Occipital lobe (tissue), 3 donors: ENCODE measurements at places on chromosomes 7 and 10. TPM values are rescaled to one million over a fixed set of nuclear protein-coding genes. Genes with fewer than 3 reads are reported as not detected.

DNA sequence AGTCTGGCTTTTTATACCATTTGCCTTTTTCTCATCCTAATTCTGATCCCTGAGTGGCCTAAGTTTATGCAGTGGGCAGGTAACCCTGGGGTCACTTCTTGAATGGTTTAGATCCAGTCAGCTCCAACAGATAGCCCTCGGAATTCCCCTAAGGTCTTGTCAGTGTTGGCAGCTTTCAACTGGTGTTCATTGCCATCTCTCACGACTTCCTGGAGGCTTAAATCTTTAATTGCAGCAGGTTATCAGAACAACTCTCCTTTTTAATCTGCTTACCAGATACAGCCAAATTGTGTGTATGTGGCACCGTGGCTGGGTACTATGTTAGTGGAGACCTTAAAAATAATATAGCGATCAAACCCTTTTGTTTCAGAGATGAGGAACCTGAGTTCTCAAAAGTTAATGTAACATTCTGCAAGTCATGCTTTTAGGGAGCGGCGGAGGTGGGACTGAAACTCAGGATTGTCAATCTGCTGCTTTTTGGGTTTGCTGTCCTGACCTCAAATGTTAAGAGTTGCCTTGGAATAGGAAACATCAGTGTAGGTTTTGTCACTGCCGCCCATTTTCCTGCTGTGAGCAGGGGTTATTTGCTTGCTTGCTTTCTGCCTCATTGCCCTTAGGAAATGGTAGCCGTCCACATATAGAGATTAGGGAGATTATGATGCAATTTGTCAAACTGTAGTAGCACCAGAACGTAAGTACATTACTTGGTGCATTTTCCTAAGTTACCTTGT, 818 bp downstream of the DLD start:
- no peak for DNase-seq

The AMZ1 gene
- total RNA-seq: 2.2 TPM

- DNase-seq: no peak
These were observed 115.0 kb downstream of the SND1 start for GRCh38 chr7:127766831-127767459.

The ITGA8 gene
- total RNA-seq: 2.8 TPM

DNA sequence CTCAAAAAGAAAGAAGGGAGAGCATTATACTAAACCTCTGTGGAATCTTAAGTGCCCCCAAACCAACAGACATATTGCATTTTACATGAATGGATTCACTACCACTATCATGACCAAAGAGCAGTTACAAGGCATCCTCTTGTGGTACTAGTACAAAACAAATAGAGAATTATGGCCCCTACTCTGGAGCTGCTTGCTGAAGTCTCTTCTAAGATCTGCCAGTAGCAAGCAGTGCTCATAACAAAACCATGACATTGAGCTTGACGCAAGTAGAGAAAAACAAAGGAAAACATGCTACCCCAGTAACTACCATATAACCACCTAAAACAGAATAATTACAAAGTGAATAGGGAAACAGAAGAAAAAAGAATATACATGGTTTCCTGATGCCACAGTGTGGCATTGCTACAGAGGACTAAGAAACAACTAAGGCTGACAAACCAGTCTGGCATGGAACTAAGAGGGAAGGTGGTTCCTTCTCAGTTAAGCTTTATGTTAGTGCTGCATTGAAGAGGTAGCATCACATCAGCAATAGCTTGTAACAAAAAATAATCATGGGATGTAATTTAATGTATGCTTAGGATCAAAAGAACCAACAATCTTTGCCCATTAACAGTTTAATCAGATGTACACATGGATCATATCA, 150.2 kb upstream of the AGR3 start:
- DNase-seq: no peak

- DNase-seq: no peak
These were observed 14.0 kb downstream of the SLC29A4 start for GRCh38 chr7:5296611-5297226.

GRCh38 chr7:50330254-50330653, 25.7 kb downstream of the IKZF1 start:
- no peak for DNase-seq

DNA sequence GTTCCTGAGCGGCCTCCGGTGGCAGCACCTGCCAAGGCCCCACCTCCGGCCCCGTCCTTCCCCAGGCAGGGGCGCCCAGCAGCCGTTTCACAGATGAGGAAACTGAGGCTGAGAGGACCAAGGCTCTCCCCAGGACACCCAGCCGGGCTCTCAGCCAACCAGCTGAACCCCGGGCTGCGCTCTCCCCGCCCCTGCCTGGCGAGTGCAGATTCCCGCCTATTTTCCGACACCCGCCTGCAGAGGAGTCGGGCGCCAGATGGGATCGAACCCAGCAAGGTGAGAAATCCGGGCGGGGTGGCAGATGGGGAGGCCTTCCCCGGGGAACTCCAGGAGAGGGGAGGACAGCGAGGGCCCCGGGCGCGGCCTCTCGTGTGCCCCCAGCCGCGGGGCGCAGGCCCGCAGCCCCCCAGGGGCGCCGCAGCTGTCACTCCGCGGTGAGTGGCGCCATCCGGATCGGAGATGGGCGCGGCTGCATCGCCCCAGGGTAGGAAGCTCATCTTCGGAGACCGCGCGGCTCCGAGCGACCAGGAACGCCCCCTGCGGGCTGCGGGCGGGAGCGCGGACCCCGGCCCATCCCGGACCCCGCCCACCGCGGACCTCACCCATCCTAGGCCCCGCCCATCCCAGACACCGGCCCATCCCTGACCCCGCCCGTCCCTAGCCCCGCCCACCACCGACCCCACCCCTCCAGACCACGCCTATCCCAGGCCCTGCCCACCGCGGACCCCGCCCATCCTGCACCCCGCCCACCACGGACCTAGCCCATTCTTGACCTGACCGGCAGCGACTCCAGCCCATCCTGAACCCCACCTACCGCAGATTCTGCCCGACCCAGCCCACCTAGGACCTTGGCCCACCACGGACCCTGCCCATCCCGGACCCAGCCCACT, 90.3 kb downstream of the MICALL2 start:
- no peak for DNase-seq

The GPR85 gene
- total RNA-seq: 272 TPM

The ZP3 gene
- total RNA-seq: 1.4 TPM

The OR2A7 gene
- total RNA-seq: not detected

DNA sequence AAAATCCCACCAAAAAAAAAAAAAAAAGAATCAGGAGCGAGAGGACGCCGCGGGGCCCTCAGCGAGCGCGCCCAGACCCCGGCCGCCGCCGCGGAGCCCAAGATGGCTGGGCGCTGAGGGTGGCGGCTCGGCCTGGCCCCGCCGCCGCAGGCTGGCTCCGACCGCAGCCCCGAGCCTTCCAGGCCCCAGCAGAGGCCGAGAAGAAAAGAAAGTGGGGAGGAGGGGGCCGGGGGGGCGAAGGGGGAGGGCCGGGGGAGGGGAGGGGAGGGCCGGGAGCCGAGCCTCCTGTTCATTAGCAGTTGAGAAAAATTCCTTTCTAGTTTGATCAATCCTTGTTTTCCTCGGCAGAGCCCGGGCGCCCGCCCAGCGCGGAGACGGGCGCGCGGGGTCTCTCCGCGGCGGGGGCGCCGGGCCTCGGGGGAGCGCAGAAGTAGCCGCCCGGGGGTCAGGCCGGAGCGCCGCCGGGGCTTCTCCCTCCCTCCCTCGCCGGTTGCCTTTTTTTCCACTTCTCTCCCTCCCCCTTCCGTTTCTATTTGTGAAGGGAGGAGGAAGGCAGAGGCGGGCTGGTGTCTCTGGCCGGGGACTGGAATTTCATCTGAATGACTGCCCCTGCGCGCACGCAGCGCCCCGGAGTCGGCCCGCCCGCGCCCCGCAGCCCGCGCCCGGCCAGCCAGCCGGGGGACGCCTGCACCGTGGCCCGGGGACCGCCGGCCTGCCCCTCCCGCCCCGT, 778 bp upstream of the TRIM8 start:
- peak; percentile 66 for DNase-seq

The BTRC gene
- total RNA-seq: 29.9 TPM

The STAM gene
- total RNA-seq: 34.8 TPM

DNA sequence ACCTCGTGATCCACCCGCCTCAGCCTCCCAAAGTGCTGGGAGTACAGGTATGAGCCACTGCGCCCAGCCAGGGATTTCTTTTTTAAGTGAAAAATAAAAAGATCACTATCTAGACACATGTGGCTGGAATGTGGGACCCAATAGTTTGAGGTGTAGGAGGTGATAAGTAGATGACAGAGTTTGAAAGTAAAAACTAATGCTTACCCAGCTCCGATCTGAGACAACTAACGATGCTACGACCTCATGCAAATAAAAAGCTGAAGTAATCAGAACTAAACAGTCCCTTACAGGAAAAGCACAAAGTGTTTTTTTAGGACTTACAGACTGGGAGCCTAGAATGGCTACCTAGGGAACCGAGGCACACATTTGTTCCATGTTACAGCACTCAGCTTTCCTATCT, 23.0 kb downstream of the PCGF6 start:
- no peak for DNase-seq

- no peak for DNase-seq
These were observed 153.3 kb downstream of the WDR37 start for GRCh38 chr10:1209355-1209979.

GRCh38 chr10:92839191-92840085, 8.9 kb upstream of the EXOC6 start:
- DNase-seq: no peak

The NUTM2B gene
- total RNA-seq: 2.3 TPM

The NUDT13 gene
- 0.31 TPM for total RNA-seq

- no peak for DNase-seq
These were observed 70.4 kb upstream of the HECTD2 start for GRCh38 chr10:91339729-91340128.

The PCLO gene
- total RNA-seq: 48.5 TPM

The TDRD1 gene
- total RNA-seq: under 0.01 TPM

DNA sequence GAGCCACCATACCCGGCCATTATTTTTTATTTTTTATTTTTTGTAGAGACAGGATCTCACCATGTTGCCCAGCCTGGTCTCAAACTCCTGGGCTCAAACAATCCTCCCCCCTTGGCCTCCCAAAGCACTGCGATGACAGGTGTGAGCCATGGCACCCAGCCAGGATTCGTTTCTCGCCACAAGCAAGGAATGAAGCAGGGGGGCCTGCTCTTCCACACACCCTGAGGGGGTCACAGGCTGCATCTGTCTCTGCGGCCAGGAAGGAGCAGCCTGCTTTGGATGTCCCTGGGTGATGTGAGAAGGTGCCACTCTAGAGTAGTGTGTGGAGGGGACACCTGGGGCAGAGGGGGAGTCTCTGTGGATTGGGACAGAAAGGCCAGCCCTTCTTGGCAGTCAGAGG, 61.3 kb upstream of the TNRC18 start:
- no peak for DNase-seq

DNA sequence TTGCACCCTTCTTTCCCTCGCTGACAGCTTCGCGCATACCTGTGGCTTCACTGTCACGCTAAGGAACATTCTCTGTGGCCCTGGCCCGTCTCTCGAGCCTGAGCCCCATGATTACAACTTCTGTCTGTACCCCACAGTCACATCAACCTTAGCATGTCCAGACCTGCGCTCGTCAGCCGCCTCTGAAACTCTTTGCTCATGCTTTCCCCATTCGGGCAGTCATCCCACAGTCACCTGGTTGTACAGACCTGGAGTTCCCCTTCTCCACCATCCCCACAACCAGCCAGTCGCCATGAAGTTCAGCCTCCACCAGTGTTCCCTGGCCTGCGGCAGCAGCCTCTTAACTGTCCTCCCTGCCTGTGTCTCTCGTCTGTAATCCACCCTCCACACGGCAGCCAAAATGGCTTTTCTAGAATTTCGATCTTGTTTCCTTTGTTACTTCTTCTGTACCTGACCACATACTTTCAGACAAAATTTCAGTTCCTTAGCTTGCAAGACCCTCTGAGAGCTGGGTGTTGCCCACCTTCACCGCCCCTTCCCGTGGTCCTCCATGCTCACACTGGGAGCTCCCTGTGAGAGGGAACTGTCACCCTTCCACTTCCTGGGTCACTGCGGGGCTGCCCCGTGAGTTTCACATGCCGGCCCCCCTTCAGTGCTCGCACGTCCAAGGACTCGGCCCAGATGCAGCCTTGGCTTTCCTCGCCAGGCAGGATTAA, 229.2 kb downstream of the CELF2 start:
- DNase-seq: no peak

- no peak for DNase-seq
These were observed 52.5 kb downstream of the PTPRE start for GRCh38 chr10:127959428-127959827.

The PPP1R17 gene
- total RNA-seq: 2.7 TPM

DNA sequence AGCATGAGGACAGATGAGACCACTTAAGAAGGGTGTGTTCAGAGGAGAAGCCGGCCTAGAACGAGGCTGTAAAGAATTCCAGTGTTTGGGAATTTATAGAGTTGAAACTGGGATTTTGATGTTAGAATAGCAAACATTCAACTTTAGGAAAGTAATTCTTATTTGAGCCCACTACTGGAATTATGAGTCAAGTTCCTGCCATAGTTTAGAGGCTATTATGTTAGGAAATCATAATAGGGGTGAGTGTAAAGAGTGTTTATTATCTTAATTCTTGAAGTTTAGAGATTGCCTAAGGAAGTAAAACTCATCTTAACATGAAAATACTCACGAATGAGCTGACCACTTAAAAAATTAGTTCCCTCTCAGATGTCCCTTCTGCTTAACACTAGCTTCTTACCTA, 2.1 kb downstream of the CBLL1 start:
- no peak for DNase-seq

The RARRES2 gene
- 6.2 TPM for total RNA-seq

GRCh38 chr10:84478151-84478550, 149.8 kb downstream of the CCSER2 start:
- no peak for DNase-seq

The SSC4D gene
- 0.94 TPM for total RNA-seq

DNA sequence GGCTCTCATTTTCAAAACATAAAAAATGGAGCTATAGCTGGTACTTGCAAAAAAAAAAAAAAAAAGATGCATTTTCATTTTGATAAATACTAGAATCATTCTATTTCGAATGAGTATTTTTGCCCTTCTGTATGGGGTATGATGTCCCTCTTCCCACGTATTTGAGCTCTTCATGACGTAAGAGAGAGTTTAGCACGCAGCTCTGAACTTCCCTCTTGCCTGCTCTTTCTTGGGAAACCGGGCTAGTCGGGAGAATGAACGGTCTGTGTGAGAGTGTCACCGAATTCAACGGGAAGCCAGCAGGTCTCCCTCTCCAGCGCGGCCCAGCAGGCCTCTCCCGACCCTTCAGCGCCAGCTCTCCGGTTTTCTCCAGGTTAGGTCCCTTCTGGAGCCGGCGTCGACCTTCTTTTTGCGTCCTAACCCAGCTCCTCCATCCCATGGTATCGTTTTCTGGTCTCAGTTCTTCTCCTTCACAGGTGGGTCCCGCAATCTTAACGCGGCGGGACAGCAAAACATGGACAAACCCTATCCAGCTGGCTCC, 159.2 kb upstream of the PITRM1 start:
- DNase-seq: no peak

- no peak for DNase-seq
These were observed 17.6 kb downstream of the ZDHHC16 start for GRCh38 chr10:97463363-97464132.

- DNase-seq: no peak
These were observed 689.0 kb upstream of the FZD8 start for GRCh38 chr10:36331121-36331520.

DNA sequence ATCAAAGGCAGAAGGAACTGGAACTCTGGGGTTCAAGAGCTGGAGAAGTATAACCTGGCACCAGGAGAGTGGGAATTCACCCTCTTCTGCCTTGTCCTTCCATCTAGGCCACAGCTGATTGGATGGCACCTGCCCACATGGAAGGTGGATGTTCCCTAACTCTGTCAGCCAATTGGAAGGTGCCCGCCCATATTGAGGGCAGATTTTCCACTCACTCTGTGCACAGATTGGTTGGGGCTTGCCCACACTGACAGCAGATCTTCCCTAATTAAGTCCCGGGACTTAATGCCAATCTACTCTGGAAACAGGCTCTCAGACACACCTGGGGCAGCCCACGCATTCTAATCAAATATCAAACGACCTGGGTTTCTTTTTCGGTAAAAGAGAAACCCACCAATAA, 1142.3 kb upstream of the CELF2 start:
- no peak for DNase-seq
